ENCODE measurements at places on chromosomes 12 and 14.

DNA sequence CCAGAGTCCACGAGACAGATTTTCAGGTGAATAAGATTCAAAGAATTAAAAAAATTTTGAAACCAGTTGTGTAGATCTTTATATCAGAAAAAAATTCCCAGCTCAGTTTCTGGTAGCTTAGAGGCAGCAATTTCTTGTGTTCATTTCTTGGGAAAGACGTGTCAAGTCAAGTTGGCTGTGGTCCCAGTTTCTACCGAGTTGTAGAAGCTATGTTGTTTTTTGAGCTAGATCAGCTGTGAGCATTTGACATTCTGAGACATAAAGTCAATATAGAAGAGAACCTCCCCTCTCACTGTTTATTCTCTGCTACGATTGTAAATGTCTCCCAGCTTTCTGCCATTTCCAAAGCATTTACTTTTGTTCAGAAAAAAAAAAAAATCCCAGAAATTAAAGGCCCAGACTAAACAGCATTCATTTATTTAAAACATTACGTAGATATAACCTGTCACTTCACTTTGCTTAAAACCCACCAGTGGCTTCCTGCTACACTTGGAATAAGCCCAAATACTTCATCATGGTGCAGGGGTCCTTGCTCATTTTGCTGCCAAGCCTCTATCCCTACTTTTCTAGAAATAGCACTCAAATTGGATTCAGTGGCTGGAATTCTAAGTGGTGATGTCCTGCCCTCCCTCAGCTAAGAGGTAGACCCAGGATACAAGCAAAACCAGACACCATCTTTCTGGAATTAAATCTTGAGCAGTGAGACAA is 20.6 kb upstream of the PYGL start:
- DNase-seq, result no peak

- DNase-seq, result no peak
Observed at GRCh38 chr12:97306147-97306546, 156.5 kb upstream of the RMST start.

DNA sequence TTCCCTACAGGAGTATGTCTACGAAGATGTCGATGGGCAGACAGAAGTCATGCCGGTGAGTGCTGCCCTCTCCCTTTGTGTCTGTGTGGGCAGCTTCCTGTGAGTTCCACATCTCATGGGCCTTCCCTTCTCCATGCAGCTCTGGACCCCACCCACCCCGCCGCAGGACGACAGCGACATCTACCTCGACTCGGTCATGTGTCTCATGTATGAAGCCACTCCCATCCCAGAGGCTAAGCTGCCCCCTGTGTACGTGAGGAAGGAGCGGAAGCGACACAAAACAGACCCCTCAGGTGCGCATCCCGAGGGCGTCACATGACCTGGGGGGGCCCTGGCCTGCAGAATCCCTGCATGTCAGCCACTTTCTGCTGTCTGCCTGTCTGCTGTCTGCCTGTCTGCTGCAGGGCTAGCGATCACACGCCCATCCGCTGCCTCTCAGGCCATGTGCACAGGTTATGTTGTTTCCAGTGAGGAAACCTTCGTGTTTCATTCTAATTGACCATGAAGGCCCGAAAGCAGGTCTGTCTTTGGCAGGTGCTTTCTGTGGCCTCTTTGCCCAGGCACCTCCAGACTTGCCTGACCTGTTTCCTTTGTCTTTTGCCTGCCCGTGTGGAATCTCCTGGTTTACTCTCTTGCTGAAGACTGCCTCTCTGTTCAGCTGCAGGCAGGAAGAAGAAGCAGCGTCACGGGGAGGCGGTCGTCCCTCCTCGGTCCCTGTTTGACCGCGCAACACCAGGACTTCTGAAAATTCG is 95.1 kb downstream of the EP400 start:
- no peak for DNase-seq

DNA sequence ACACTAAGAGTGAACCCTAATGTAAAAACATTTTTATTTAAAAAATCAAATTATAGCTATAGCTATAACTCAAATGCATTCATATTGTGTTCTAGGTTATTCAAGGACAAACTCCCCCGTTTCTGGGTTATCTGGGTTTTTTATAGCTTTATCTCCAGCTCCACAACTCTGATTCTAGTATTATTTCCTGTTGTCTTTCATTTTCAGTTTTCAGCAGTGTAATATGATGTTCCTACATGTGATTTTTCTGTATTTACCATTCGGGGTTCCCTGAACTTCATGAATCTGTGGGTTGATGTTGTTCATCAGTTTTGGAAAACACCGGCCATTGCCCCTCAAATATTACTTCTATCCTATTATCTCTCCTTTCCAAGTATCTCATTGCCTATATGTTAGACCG is 221.9 kb upstream of the FOXN3 start:
- no peak for DNase-seq

- no peak for DNase-seq
Observed at GRCh38 chr14:39342768-39343167, 89.5 kb downstream of the FBXO33 start.

- no peak for DNase-seq
Observed at GRCh38 chr12:58105225-58106119, 164.1 kb downstream of the ATP23 start.

DNA sequence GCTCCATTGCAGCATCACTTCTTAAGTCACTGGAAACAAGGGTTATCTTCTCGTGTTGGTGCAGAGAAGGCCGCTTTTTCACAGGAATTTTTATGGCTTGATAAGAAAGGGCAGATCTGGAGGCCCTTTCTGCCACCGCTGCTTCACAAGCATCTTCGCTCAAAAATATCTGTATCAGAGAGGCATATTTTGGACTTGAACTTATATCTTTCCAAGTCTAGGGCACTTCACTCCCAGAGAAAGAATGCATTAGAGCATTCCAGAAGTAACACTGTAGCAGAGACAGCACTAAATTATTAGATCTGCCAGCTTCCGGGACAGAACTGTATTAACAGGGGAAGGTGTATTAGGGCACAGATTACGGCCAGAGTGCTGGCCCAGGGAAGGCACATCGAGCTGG is 151.7 kb upstream of the AMIGO2 start:
- DNase-seq, result no peak

DNA sequence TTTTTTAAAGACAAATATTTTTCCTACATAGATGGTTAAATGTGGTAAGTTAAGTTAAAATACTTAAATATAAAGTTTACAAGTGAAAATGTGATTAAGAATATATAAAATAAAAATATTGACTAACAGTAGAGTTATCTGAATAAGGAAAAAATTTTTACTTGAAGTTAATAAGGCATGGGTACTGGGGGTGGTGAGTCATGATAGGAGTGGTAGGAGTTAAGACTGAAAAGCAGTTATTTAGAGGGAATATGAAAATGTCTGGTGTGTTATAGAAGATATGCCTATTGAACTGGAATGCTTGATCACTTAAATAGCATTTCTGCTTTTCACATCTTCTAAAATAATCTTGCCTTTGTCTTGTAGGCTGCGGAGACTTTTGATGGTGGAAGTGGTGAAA is 68.7 kb downstream of the CCDC91 start:
- no peak for DNase-seq

DNA sequence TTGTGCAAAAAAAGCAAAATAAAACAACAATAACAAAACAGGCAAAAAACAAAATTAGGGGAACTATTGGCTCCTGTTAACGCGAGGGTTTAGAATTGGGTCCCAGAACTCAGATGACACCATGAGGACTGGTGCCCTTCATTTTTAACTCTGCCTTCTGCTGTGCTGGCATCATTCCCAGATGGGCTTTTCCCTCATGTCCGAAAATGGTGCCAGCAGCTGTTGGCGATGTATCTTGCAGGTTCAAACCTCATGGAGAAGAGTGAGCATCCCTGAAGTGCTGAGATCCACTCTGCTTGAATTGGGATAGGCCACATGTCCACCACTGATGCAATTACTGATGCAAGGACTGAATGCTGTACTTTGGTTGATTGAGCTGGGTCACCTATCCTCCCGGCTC is 61.1 kb downstream of the MYRFL start:
- DNase-seq, result no peak

GRCh38 chr14:29282169-29282568 is 515.6 kb downstream of the FOXG1 start:
- no peak for DNase-seq

- DNase-seq, result no peak
Observed at GRCh38 chr14:32197919-32198318, 3.9 kb upstream of the RNU6-7 start.

DNA sequence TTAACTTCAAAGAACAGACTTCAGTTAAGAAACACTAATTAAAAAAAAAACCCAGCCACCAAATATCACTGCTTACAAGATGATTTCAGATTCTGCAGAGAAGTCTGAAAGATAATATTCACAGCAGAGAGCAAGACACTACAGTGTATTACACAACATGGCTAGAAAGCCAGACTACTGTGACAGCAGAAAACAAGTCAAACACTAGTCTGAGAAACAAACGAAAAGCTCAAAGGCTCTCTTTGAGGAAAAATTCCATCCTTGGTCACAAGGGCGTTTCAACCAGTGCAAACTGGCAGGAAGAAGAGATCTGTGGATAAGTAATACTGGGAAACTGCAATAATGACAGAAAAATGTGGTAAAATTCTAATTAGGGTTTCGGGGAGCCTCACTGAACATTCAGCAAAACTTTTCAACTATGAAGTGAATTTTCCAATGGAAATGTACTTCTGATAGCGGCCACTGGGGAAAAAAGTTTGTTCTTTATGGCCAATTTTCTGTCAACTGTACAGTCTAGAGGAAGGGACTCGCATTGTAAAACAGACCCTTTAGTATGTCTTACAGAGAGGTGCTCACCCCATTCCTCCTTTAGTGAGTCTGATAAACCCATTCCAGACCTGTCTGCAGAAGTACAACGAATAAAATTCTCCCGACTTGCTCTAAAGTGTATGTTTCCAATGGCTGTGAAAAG is 50.4 kb downstream of the ACADS start:
- no peak for DNase-seq

DNA sequence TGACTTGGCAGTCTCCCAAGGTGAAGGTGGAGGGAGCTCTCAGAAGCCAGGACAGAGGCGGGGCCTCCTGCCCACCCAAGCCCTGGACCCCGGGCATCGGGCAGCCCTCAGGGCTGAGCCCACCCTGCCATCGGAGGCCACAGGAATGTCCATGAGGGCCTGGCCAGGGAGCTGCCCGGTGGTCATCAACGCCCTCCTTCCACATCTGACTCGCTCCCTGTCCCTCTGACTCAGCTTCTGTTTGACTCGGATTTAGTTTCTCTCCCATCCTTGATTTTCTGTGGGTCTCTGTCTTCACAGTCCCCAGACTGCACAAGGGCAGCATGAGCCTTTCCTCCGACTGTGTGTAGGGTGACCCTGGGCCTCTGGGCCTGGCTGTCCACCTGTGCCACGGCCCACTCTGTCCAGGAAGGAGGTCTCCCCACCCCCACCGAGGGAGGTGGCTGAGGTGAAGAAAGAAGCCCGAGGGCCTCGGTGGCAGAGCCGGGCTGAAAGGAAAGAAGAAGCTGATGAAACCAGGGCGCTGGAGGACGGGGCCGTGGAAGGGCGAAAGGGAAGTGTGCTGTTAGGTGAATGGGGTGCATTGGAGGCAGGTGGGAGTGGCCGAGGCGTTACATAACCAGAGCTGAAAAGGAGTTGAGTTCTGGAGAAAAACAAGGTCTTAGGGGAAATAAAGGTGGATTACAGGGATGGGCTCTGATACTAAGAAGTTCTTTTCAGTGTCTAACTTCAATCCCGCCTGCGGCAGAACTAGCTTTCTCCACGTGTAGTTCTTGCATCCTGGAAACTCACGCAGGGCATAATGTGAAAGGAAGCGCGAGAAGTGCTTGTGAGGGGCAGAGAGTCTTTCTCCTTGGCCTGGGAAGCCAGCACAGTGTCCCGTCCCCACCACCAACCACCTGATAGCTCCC is 16.7 kb upstream of the TMEM106C start:
- no peak for DNase-seq

GRCh38 chr12:101945369-101946232 is 68.2 kb downstream of the DRAM1 start:
- DNase-seq, result no peak
